ENCODE measurements at places on chromosomes 6 and 20. TPM values are rescaled to one million over a fixed set of nuclear protein-coding genes. Genes with fewer than 3 reads are reported as not detected.

Gene EDN1
- 2.2 TPM for polyA plus RNA-seq

Gene FOXO3
- polyA plus RNA-seq = 30.1 TPM

Gene GPR6
- not detected for polyA plus RNA-seq

Gene BPIFB4
- 0.29 TPM for polyA plus RNA-seq

Gene KIF3B
- 10.5 TPM for polyA plus RNA-seq

Gene NRSN1
- polyA plus RNA-seq = not detected

Gene ZNF334
- polyA plus RNA-seq = 11.2 TPM

Gene RIPK1
- polyA plus RNA-seq = 10.1 TPM

Gene PACRG
- polyA plus RNA-seq = 2.1 TPM

Gene SLC26A8
- polyA plus RNA-seq = 0.22 TPM

Gene PLA2G7
- 0.35 TPM for polyA plus RNA-seq

DNA sequence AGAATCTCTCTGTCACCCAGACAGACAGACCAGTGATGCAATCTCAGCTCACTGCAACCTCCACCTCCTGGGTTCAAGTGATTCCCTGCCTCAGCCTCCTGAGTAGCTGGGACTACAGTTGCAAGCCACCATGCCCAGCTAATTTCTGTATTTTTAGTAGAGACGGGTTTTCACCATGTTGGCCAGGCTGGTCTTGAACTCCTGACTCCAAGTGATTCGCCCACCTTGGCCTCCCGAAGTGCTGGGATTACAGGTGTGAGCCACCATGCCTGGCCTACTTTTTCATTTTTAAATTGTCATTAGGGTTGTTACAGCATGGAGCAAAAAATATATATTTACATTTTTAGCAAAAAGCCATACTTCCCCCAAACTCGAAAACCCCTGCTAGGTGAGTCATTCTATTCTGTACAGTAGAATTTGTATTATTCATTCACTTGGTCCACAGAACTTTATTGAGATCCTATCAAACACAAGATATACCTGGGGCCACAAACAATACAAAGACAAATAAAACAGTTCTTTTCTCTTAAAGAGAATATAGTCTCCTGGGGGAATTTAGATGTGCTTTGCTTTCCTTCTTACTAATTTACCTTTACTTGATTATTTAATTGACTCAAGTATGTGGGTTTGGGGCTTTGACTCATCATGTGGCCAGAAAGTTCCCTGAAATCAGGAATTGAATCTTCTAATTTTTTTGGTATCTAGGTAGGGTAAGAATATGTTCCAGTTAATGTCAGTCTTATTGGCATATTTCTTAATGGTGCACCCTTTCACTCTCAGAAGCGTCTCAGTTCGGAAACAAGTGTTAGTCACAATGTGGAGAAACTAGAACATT is 16.6 kb upstream of the CCND3 start:
- DNase-seq = no peak

DNA sequence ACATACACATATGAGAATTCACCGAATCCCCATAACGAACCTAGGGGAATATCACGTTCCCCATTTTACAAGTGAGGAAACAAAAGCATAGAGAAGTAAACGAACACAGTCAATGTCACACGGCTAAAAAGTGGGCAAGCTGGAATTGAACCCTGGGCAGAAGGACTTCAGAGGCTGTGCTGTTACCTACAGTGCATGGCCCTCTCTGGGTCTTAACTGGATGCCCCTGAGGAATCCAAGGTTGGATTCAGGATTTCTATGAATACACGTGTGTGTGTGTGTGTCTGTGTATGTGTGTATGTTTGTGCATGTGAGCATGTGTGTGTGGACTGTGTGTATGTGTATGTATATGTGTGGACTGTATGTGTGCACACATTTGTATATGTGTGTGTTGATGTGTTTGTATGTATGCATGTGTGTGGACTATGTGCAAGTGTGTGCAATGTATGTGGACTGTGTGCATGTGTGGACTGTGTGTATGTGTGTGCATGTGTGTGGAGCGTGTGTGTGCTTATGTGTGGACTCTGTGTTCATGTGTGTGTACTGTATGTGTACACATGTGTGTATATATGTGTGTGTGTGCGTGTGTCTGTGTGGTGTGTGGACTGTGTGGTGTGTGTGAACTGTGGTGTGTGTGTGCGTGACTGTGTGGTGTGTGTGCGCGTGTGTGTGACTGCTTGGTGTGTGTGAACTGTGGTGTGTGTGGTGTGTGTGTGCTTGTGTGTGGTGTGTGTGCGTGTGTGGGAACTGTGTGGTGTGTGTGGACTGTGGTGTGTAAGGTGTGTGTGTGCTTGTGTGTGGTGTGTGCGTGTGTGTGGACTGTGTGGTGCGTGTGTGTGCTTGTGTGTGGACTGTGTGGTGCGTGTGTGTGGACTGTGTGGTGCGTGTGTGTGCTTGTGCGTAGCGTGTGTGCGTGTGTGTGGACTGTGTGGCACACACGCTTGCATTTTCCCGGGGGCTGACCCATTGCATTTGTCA is 49.0 kb downstream of the HNF4A start:
- DNase-seq = no peak

GRCh38 chr6:701700-702479 is 9.0 kb upstream of the EXOC2 start:
- no peak for DNase-seq

DNA sequence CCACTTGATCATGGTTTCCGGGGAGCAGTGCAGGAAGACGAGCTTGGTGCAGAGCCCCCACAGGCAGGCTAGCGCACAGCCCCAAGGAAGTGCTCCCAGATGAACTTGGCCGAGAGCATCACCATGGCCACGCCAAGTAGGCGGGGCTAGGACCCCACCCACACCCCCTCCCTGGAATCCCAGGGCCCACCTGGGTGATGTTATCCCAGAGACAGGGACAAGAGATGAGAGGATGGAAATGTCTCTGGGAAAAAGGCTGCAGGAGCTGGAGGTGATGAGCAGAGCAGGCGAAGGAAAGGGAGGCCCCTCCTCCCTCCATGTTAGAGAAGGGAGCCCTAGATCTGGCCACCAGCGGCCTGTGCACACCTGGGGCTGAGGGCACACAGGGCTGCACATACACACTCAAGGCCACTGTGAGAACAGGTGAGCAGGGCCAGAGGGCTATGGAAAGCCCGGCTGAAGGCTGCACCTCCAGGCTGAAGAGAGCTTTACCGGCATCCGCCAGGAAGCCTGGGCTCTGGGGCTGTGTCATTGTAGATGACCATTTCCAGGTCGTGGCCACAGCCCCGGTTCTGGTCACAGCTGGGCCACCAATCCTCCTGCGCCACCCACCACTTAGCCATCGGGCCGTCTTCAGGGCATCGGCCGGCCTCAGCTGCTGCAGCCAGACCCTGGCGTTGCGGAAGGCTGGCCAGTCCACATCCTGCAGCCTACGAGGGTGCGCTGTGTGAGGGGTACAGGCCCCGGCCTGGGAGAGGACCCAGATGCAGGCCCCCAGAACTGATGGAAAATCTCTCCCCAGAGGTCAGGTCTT is 24.9 kb downstream of the NPEPL1 start:
- no peak for DNase-seq

DNA sequence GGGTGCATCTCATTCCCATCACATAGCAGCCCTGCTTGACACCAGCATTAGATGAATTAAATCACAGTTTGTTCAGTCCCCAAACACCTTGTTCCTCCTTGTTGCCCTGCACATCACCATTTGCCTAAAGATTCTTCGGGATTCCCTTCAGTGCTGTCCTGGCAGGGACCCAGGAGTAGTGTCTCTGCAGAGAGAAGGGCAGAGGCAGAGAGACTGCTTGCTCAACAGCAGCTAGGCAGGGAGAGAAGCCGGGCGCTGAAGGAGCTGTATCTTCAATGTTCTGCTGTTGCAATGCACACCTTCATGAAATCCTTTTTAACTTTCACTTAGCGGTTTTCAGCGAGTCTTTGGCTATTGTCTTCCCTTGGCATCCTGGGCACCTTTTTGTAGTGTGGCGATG is 362.9 kb downstream of the FARS2 start:
- no peak for DNase-seq

DNA sequence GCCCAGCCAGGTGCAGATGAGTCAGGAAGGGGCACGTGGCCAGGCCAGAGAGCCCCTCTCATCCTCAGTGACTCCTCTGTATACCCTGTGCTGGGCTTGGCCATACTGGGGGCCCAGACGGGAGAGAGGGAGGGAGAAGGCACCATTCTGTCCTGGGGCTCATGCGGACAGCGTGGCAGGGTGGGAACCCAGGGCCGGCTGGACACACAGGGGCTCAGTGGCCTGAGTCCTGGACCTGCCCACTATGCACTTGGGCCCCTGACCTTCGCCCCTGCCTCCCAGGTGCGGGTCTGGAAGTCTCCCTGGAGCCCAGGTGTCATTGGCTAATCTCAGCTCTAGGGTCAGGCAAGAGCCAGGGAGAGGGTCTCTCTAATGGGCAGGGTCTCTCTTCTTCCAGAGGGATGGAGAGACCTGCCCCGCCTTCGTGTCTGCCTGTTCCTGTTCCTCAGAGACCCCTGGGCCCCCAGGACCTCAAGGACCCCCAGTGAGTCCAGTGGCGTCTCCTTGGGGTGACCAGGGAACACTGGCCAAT is 27.7 kb downstream of the COL20A1 start:
- DNase-seq = no peak

DNA sequence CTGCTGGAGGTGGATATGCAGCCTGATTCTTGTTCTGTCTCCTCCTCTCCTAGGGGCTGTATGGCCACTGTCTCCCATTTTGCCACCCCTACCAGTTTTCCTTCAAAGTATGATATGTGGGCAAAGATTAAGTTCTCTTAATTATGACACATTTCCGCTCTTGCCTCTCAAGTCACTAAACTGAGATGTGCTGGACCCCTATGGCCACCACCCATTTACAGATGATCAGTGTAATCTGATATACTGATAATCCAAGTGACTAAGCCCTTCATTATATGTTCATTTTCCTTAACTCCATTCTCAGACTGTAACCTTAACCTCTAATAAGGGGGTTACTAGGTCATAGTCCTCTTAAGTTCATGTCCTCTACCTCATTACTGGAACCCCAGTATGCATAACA is 711 bp upstream of the C20orf141 start:
- DNase-seq = no peak

GRCh38 chr6:14038467-14039437 is 78.8 kb upstream of the CD83 start:
- no peak for DNase-seq

- DNase-seq = no peak
Measured at GRCh38 chr20:57753332-57754164, 43.7 kb upstream of the PMEPA1 start.

- no peak for DNase-seq
Measured at GRCh38 chr20:14726591-14726990, 389.2 kb upstream of the FLRT3 start.

DNA sequence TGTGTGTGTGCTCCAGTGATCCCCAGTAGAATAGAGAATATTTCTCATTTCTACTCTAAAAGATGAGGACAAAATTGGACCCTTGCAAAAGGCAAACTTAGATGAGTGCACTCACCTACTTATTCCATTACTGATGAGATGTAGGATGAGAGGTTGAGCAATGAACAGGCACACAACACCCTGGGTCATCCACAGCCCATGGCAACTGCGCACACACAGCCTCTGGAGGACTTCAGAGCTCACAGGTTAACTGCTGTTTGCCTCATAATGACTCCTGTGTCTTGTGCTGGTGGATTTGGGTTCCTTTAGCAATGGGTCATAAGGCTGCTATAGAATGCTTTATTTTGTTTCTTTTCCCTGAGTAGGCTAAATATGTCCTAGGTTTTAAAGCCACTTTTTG is 103.6 kb upstream of the TNFAIP3 start:
- DNase-seq = no peak

- no peak for DNase-seq
Measured at GRCh38 chr20:43408848-43409576, 48.7 kb upstream of the SRSF6 start.

GRCh38 chr6:136526937-136527336 is 23.3 kb downstream of the MAP7 start:
- DNase-seq = no peak

GRCh38 chr20:32641464-32641863 is 32.3 kb downstream of the C20orf203 start:
- no peak for DNase-seq

DNA sequence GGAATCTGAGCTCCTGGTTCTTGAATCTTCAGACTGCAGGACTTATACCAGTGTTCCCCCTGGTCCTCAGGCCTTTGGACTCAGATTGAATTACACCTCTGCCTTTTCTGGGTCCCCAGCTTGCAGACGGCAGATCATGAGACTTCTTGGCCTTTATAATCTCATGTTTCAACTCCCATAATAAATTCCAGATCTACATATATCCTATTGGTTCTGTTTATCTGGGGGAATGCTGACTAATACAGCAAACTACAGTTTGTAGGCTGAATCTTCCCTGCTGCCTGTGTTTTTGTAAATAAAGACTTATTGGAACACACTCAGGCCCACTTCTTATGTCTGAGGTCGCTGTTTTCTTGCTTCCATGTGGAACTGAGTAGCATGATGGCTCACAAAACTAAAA is 184.7 kb downstream of the HDGFL1 start:
- DNase-seq = no peak

DNA sequence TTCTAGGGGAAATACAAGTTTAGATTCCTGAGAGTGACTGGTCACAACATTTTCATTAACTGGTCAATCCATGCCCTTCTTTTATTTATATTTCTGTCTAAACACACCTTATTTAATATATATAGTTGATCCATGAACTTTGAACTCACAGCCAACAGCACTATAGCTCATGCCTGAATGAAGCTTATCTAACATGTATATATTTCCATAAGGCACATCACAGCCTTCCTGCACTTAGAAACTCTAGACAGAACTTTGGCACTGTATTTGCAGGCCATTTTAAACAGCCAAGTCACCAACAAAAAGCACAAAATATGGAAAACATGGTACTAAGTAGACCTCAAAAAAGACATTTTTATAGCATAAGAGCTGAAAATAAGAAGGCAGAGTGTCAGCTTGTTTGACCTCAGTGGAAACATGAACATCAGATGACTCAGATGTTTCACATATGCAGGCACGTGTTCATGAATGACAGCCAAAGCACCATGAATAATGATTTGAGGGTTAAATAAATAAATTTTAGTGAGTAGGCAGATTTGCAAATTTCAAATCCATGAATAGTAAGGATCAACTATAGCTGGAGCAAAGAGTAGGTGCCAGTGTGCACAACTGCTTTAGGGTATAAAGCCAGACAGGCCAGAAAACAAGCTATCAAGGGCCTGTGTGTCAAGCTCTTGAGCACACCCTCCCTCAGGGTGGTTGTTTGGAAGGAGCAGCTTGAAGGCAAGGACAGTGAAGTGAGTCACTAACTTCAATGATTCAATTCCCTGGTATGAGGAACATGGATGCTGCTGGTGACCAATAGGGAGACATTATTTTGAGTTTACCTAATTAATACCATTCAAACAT is 88.9 kb upstream of the NT5E start:
- no peak for DNase-seq

- no peak for DNase-seq
Measured at GRCh38 chr6:157229713-157230112, 93.6 kb downstream of the TMEM242 start.

DNA sequence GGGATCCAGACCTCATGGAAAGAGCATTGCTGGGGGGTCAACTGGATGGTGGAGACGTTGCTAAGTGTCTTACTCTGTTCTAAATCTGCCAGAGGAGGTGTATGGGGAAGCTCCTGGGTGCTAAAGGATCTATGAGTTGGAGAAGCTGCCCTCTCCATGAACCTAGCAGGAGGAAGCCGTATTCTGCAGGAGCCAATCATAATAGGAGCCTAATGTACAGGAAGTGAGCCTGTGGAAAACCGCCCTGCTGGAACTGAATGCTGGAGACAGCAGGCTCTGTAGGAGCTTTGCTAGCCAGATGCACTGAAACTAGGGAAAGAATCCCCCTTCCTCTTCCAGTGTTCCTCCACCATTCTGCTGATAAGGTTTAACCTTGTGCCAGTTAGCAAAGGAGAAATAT is 10.9 kb downstream of the CASP8AP2 start:
- DNase-seq = no peak

GRCh38 chr6:157381631-157382621 is 936 bp downstream of the ZDHHC14 start:
- no peak for DNase-seq

GRCh38 chr20:3471397-3472021 is 691 bp downstream of the ATRN start:
- DNase-seq = no peak
